GDM1 (cell line): ENCODE measurements at places on chromosomes 3 and 15.
A peak's percentile ranks its signal among the peaks of the same experiment; 100 is the strongest.

GRCh38 chr3:195524171-195524896 lies 18.8 kb downstream of the PPP1R2 start:
- no peak for DNase-seq

DNA sequence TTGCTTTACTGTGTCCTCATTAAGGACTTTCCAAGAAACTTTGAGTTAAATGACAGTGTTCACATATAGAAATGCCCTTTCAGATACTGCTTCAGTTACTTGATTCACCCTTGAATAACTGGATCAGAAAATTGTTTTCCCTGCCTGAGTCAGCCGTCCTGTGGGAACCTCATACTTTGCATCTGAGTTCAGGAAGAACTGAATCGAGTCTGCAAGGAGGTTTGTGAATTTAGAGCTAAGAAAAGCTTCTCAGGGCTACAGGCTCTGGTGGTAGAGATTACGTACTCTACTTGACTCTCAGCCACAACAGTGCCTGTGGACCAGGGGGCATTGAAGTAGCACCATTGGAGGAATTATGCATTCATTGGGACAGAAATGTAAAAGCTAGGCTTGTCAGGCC lies 252.4 kb upstream of the C2CD4B start:
- no peak for DNase-seq

- no peak for DNase-seq
Measured at GRCh38 chr3:127723011-127723567, 50.3 kb downstream of the ABTB1 start.

DNA sequence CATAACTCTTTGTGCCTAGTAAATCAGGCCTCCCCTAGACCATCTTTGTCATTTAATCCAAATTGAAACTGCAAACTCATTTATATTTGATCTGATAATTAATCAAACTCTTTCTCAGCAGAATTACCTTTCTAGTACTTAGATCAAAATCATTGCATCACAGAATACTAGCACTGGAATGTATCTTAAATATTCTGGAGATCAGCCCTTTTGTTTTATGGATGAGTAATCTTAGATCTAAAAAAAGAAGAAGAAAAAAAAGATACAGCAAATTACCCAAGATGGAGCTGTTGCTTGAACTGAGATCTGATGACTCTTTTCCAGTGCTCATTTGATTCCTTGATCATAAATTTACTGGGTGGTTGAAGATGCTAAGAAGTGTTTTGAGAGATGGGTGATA lies 47.9 kb downstream of the NAALADL2 start:
- no peak for DNase-seq

GRCh38 chr3:50089609-50089945 lies 858 bp downstream of the RBM5 start:
- no peak for DNase-seq

DNA sequence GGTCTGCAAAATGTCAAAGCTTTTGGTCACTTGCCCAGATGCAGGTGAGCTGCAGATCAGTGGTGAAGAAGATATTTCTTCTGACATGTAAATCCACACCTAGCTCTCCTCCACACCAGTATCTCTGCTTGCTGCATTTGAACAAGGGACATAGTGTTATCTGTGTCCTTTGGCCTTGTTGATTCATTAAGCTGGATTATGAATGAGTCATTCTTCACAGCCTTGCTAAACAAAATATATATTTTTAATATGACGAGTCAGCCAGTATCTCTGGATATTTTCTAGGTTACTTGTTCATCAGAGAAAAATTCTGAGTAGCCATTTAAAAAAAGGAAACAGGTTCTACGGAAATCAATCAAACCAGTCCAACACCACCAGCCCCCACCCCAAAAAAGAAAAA lies 190.6 kb upstream of the ADAMTS9 start:
- DNase-seq, result no peak

- DNase-seq, result no peak
Measured at GRCh38 chr3:141127344-141128125, 76.4 kb downstream of the SPSB4 start.

GRCh38 chr15:74402873-74403587 lies 30.7 kb downstream of the SEMA7A start:
- peak; percentile 77 for DNase-seq

DNA sequence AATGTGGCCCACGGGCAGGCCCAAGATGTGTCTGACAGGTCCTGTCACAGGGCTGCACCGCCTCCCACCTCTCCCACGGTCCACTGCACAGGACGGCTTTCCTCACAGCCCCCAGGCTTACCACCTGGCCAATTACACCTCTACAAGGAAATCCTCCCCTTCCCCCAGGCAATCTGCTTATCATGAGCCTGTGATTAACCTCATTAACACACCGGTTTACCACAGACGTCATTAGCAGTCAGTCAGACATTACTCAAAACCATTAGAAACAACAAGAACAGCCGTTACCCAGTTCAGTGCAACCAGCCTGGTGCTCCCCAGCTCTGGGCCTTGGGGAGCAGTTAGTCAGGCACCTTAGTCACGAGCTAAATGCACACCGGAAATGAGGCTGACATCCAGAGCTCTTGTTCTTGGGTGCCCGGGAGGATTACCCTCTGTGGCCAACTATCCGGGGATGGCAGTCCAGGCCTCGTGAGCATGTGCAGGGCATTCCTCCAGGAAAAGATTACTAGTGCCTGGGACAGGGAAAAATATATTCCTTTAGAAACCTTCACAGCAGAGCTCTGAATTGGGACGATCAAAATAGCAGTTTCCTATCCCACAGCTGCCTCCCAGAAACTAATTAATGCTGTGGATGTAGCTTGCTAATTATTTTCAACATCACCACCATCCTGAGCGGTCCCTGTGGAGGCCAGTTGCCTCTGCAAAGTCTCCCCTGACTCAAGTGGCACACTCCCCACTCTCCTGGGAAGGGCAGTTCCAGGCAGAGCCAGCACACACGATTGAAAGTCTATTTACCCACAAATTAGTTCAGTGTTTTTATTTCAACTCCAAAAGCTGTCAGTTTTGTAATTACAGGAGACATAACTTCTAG lies 117.4 kb upstream of the ZBED2 start:
- no peak for DNase-seq

- no peak for DNase-seq
Measured at GRCh38 chr15:29986946-29987345, 95.8 kb upstream of the GOLGA8J start.

- peak; percentile 43 for DNase-seq
Measured at GRCh38 chr3:88180398-88180999, 30.7 kb downstream of the C3orf38 start.

- DNase-seq, result no peak
Measured at GRCh38 chr15:65805019-65805745, 13.1 kb upstream of the DENND4A start.

DNA sequence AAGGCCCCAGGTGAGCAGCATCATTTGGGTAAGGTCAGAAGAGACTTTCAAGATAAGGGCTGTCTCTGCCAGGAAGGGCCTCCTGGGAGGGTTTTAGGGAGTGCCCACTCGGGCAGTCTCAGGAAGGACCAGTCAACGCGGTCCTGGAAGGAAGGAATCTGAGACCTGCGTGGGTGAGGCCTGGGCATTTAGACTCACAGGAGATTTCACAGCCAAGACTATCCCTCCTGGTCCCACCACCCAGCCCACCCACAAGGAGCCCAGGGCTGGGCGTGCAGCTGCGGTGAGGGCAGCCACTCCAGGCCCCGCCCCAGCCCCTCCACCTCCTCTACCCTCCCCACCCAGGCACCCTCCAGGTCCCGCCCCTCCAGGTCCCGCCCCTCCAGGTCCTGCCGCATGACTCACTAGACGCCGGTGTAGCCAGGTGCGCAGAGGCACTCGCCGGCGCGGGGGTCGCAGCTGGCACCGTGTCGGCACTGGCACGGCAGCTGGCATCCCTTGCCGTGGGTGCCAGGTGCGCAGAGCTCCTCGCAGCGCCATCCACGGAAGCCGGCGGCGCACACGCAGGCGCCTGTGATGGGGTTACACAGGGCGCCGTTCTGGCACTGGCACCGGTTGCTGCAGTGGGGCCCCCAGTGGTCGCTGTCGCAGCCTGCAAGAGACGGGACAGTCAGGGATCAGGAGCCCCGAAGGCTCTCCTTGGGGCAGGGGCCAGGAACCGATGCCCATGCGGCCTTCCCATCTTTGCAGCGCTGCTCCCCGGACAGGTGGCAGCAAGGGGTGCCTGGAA lies 112.7 kb downstream of the RAB11A start:
- DNase-seq, result no peak

DNA sequence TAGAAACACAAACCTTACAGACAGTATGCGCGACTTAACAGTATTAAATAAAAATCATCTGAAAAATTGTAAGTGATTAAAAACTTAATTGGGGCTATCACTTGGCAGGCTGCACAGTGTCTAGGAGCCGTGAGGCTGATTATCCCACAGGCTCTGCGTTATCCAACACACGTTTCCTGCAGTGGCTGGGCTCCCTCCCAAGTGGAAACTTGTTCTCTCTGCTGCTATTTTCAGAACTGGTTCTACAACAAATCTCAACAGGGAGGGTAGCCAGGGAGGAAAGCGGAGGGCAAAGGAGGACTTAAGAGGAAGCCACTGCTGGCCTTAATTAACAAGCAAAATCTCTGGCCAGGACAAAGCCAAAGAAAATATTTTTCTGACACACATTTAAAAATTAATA lies 555.2 kb downstream of the MAGI1 start:
- DNase-seq, result no peak

DNA sequence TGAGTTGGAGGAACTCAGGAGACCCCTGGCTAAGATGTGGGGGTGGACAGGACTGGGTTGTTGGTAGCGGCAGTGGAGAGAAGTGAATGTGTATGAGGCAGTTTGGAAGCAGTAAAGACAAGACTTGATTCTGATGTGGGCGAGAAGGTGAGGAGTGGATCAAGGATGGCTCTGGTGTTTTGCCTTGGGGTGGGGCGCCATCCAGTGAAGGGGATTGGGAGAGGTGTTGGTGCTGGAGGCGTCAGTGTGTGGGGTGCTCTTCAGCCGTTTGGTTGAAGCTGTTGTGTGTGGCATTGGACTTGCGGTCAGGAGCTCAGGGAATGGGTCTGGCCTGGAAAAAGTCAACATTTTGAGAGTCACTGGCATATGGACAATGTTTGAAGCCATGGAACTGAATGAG lies 13.3 kb downstream of the FAN1 start:
- no peak for DNase-seq

DNA sequence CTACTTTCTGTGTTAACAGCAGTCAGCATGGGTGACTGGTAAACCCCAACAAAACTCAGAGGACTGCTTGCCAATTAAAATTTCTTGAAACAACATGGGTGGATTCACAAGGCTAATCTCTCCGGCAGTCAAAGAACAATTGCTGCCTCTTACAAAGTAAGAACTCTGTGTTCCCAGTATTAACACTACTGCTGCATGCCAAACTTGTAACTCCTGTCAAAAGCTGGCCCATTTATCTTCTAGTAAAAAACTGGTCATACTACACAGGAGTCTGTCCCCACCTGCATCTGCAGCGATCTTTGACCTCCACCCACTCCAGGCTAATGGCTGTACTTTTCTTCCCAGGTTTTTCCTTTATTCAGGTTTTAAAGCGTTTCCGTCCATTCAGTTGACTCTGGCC lies 8.7 kb upstream of the ZNF589 start:
- DNase-seq, result no peak

GRCh38 chr3:37163262-37164015 lies 10.9 kb downstream of the LRRFIP2 start:
- peak; percentile 34 for DNase-seq

DNA sequence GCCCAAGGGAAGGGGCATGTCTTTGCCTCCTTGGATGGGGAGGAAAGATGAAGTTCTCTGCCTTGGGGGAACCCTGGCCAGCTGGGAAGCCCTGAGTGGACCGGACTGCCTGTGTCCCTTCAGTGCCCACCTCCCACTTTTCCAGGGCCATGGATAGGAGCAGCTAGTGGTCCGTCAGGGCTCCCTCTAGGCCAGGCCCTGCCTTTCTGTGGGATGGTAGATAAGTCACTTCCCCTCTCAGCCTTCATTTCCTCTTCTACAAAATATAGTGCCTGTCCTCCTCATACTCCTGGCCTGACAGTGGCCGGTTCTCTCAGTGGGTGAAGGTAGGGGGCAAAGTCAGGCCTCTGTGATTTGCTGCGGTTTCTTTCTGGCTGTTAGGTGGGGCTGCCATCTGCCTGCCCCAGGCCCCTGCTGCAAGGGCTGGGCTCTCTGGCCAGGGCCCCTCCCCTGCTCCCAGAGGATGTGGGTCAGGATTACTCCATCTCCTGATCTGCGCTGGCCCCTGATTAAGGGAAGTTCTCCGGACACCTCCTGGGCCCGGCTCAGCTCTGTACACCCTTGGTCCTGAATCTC lies 1.4 kb downstream of the PLEKHO2 start:
- peak; percentile 24 for DNase-seq

GRCh38 chr15:51161491-51162220 lies 67.0 kb upstream of the TNFAIP8L3 start:
- no peak for DNase-seq

DNA sequence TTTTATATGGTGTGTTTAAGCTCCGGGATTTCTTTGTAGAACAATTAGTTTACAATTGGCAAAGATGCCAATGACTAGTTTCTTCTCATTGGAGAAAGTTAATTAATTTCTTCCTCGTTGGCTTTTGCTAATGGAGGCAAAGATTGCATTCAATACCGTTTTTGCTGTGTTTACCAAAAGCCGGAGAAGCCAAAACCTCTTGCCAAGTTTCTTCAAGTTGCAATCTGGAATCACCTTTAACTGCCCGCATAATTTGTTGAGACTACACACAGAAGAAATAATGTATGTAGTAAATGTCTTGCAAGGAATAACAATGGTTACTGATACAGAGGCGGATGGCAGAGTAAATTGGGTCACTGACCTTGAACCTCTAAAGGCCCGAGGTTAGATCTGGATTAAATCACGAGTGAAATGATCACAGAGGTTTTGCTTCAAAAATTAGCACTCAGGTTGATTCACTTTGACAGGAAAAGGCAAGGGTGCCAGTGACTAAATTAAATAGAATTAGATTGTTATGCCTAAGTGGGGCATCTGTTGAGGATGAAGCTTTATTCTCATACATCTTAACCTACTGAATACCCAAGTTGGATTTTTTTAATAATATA lies 732.1 kb upstream of the NR2F2 start:
- DNase-seq, result no peak

- no peak for DNase-seq
Measured at GRCh38 chr3:197000211-197000610, 29.4 kb downstream of the MELTF start.

DNA sequence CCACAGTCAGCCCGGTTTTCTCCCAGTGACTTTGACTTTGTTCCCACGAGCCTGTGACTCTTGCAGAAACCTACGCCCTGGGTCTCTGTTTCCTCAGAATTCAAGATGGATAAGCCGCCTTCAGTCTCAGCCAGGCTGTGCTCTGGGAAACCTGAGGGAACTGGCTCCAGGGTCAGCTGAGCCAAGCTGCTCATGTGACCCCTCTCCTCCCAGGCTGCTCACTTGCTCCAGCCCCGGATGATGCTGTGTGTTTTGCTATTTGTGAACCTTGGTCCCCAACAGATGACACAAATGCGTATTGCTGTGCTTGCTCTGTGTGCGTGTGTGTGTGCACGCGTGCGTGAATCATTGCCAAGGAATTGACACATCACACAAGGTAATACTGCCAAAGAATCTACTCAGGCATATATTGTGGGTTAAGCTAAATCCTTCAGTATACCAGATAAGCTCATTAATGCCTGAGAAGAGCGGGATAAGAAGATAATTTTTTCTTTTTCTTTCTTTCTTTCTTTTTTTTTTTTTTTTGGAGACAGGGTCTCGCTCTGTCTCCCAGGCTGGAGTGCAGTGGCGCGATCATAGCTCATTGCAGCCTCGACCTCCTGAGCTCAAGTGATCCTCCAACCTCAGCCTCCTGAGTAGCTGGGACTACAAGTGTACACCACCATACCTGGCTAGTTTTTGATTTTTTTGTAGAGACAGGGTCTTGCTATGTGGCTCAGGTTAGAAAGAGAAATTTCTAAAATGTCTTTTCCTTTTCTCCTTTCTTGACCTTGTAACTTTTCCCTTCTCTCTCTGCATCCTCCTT lies 29.2 kb upstream of the UMPS start:
- no peak for DNase-seq
